CD4-positive, alpha-beta T cell treated with Interleukin-15 for 1 hour (primary cell): ENCODE measurements at places on chromosomes 2 and 18.

- DNase-seq: no peak
Measured at GRCh38 chr18:57110290-57110689, 36.6 kb upstream of the BOD1L2 start.

- DNase-seq: no peak
Measured at GRCh38 chr18:56835331-56835730, 184.2 kb downstream of the WDR7 start.

GRCh38 chr2:96965781-96966514, 20.4 kb downstream of the FAM178B start:
- no peak for DNase-seq

- no peak for DNase-seq
Measured at GRCh38 chr18:62088156-62088555, 98.7 kb downstream of the PIGN start.

GRCh38 chr2:209970271-209970670, 32.2 kb upstream of the RPE start:
- no peak for DNase-seq

GRCh38 chr2:142874293-142874814, 3.1 kb upstream of the KYNU start:
- peak; percentile 82 for DNase-seq

GRCh38 chr2:148675708-148676107, 31.2 kb downstream of the EPC2 start:
- DNase-seq: no peak

- DNase-seq: no peak
Measured at GRCh38 chr2:27573452-27573851, 9.4 kb upstream of the ZNF512 start.

DNA sequence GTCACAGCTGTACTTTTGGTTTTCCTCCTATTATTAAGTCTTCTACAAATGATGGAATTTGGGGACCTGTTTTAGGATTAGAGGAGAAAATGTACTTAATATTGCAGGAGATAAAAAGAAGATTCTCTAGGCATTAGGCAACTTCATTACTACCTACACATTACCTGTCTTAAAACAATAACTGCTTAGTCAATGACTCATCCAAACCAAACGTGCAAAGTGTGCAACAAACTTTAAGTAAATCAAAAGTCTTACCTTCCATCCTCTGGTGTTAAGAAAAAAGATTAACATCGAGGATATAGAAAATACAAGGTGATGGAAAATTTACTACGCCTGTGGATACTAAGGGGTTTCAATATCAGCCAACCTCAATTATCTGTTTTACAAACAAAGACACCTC, 285.3 kb upstream of the KYNU start:
- DNase-seq: no peak

DNA sequence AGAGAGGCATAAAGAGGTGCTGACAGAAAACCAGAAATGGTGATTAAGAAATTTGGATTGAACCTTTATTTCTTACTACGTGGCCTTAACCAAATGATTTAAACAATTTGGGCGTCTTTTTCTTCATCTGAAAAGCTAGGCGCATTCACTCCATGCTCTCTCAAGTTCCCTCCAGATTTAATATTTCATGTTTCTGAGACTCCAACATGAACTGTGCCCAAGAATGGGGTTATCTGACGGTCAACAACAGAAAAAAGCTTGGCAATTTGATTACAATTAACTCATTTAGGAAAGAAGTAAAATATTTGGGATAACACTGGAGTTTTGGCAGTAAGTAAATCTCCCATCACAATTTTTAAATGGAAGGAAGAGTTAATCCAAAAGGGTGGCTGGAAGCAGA, 345.4 kb downstream of the ARHGAP15 start:
- DNase-seq: no peak

DNA sequence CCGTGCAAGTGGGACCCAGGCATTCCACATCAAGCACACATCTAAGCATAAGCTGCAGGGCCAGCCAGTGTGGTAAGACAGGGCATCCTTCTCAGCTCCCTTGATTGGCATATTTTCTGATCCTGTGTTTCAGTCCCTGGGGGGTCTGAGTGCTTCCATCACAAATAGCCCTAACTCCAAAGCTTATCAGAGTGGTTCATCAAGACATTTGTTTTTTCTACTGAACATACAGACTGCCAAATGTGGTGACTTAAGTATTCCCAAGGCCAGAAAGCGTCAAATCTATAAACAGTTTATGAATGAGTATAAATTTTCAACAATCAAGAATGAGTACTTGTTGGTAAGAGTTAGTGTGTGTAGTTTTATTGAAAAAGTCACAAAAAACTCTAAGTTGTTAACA, 18.8 kb downstream of the SPRED2 start:
- DNase-seq: no peak

DNA sequence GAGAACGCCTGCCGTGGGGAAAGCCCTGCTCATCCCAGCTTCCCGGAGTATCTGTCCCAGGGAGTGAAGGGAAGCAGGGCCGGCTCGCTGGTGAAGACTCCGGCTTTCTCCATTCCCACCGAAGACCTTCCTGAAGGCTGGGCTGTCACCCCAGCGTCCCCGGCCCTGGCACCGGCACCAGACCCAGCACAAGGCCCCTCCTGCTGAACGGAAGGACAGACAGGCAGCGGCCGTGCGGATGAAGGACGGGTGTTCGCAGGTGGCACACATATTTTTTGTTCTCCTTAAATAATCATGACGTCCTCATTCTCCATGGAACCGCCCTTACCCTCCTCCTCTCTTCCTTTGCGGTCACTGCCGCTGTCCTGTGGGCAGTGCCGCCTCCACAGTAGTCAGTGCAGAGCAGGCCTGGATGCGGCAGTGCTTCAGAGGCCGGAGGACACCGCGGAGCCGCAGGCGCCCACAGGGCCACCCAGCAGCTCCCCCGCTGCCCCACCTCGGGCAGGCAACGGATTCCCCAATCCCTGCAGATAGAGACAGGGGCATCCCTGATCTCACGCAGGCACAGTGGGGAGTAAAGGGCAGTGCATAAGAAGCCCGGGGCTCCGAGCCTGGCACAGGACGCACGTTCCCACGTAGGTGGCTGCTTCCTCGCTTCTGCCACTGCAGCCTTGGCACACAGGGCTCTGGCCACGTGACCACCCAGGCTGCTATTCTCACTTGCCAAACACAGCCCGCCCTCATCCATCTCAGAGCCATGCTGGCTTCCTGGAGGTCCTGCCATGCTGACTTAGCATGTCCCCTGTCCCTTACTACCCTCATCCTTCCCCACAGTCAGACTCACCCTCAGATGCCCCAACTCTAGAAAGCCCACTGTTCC, 229.7 kb downstream of the EIPR1 start:
- no peak for DNase-seq

GRCh38 chr18:13191031-13191430, 27.5 kb upstream of the LDLRAD4 start:
- DNase-seq: no peak

- no peak for DNase-seq
Measured at GRCh38 chr2:126879348-126880298, 19.1 kb upstream of the TEX51 start.

- no peak for DNase-seq
Measured at GRCh38 chr2:219578811-219579613, 6.9 kb downstream of the INHA start.

DNA sequence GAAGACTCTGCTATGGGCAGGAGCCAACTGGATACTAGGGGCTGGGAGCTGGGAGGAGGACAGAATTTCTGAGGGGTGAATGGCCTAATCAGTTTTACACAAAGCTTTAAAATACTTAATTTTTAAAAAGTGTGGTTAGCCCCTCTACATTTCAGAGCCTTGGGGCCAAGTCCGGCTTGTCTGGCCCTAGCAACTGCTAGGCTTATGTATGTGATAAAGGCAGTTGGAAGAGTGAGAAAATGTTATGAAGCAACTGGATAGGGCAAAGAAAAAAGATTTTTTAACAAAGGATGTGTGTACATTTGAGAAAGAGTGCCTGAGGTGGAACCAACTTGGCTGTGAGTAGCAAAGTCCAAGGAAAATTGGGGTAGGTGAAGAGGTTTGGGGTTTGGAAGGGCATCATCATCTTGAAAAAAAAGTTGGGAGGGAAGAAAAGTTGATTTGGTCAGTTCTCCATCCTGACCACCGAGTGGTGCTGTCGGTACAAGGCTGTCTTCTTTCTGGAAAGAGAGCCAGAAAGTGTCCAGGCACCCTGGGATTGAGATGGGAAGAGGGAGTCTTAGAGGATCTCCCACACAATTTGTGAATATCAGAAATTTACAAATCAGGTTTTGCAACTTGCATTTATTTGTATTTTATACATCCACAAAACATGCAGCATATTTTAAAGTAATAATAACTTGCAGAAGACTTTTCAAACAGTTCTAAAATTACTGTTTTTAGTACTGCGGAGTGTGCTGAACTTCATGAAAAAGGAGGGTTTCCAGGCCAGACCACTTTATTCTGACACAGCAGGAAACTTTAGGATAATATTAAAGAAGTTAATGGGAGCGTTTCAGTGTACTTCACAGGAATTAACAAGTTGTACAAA, 10.5 kb upstream of the CDK15 start:
- no peak for DNase-seq

GRCh38 chr2:230660294-230661060, 52.2 kb upstream of the CAB39 start:
- DNase-seq: peak; percentile 61

- no peak for DNase-seq
Measured at GRCh38 chr2:42036940-42037339, 10.9 kb upstream of the PKDCC start.

DNA sequence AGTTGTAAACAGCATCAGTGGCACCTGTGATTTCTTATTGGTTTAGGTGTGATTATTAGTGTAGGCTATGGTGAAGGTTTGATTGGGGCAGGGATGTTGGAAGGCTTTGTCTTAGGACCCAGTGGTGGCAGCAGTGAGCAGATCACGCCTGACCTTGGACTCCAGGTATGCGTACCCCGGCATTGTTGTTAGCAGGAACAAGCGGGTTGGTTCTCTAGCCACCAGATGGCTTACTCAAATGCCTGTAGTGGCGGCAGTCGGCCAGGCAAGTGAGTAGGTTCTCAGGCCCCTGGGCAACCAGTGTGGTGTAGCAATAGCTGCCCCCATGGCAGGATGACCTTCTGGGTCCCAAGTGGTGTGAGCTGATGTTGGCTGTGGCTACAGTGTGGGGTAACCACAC, 558.3 kb downstream of the KCNJ3 start:
- DNase-seq: no peak

GRCh38 chr2:68775272-68775842, 40.7 kb downstream of the ARHGAP25 start:
- no peak for DNase-seq

GRCh38 chr2:134736167-134736880, 17.5 kb upstream of the TMEM163 start:
- DNase-seq: no peak

- no peak for DNase-seq
Measured at GRCh38 chr2:120299561-120299960, 46.4 kb upstream of the INHBB start.

GRCh38 chr18:57909620-57910019, 106.5 kb upstream of the ATP8B1 start:
- no peak for DNase-seq

DNA sequence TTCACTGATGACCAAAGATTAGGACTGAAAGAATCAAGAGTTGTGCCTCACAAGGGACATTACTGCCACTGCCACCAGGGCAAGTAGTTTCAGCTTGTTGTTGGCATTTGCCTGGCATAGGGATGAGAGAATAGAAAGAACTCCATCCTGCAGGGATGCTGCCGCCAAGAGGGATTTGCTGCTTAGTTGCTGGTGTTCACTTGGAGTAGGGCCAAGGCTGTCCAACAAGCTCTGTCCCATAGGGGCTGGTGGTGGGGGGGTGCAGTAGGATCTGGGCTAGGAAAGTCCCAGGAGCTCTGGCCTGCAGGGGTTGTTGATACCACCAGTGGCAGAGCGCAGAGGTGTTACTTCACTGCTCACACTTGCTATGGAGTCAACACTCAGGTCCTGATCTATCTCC, 84.9 kb upstream of the MGAT4A start:
- DNase-seq: no peak

GRCh38 chr2:127083819-127084503, 23.0 kb downstream of the BIN1 start:
- DNase-seq: no peak

- DNase-seq: no peak
Measured at GRCh38 chr18:47724186-47724975, 206.1 kb downstream of the SMAD2 start.

DNA sequence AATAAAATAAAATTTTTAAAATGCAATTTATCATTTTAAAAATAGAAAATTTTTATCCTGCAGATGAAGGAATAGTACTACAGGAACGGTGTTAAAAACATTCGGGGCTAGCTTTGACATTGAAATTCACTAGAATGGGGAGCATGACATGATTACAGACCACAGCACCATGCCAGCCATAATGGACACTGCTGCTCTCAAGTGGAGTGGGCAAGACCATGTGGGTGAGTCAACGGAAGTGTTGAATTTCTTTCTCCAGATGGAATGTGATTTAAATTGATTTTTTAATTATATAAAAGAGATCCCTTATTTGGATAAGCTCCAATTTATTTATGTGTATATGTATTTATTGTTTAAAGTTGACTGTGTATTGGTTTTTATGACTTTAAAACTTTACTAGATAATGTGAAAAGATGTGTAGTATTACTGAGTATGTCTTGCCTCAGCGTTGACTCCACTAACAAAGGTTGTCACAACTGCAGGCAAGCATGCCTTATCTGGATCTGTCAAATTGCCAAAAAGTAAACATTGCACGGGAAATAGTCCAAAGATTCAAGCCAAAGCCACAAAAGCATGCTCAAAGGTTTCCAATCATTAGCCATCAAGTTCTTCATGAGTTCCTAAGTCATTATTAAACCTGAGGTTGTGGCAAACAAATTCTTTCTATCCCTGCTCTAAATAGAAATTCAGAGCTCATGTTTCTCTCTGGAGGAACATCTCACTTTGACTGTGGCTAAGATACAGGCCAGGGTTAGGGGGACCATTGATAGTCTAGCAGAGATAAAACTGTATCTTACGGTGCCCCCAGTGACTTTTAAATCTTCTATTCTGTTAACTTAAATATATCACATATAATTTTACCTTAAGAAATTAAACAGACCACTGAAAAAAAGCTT, 536.9 kb downstream of the TMX3 start:
- DNase-seq: no peak

- no peak for DNase-seq
Measured at GRCh38 chr18:21194871-21195771, 46.9 kb upstream of the GREB1L start.

- DNase-seq: peak; percentile 10
Measured at GRCh38 chr18:49011291-49011746, 60.6 kb upstream of the SMAD7 start.

- DNase-seq: no peak
Measured at GRCh38 chr2:50754514-50754913, 277.4 kb downstream of the NRXN1 start.
